ENCODE measurements at places on chromosomes 6 and 20.

DNA sequence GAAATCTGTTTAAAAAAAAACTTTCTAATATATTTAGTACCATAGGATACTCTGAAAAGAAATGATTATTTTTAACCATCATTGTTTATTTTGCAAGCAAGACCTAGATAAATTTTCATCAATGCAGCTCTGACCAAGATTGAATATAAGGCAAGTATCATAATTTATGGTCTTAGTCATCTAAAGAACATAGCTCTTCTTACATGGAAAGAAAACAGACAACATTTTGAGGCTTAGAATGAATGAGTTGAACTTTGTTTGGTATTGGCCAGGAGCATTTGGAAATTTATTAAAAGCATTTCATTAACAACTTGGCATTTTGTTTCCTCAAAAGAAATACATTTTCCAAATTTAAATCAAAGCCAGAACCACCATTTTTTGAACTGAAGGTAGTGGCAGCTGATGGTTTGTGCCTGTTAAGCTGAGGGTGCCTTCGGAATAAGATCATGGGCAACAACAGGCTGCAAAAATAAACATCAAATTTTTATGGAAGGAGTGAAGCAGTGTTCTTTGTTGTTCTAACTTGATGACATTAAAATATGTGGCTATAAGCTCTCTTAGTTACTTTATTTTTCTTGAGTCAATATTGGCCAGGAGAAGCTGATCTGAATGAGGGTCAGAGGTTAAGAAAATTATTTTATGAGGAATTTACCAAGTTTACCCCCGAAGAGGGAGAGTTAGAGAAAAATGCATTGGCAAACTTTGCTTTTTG, 6.7 kb upstream of the ATXN1 start:
- no peak for DNase-seq

DNA sequence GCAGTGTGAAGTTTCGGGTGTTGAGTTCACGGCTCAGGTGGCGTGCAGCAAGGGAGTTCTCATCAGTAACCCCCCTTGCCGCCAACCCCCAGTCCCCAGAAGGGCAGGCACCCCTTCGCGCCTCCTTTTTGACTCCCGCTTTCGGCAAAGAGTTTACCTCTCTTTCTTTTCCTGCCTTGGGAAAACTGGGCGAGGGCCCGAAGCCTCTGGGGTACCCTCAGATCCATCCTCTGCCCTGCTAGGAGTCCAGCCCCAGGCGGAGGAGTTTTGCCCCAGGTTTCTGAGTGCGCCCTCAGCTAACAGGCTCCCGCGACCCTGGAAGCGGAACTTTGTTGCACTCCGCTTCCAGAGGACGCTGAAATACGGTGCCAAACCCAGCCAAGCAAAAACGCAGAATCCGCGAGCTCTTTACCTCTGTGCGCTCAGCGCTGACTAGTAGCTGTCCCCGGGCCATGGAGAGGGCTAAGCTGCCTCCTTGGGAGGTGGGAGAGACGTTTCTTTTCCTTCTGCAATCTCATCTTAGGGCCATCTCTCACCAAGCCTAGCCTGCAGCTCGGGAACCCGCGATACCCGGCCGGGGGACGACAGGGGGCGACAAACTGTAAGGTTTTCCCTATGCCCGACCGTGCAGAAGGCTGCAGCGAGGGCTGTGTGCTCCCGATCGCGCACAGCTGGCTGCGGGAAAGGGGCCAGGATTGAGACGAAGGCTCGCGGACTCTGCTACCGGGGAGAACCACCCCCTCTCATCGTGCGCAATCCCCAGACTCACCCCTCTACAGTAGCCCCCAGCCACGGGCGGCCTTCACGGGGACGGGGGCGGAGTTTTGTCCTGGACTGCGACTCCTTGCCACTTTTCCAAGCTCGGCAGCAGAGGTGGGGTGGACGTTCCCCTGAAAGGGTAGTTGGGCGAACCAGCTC, 2.7 kb upstream of the PAX1 start:
- DNase-seq: peak; percentile 26

DNA sequence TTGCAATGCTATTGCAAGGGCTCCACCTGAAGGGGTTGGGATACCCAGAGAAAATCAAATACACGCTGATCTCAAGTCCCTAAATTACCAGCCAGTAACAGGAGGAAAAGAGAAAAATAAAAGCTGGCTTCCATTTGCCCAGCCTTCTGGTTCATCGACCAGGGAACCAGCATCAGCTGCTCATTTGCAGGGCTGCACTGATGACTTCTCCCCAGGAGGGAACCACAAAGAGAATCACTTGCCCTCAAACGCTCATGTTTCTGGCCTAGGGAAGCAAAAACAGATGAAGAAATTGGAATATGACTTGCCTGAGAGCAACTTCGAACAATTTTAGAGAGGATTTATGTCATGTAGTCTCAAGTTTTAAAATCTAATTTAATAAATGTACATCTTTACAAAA, 119.7 kb downstream of the SH3BGRL2 start:
- DNase-seq: no peak

DNA sequence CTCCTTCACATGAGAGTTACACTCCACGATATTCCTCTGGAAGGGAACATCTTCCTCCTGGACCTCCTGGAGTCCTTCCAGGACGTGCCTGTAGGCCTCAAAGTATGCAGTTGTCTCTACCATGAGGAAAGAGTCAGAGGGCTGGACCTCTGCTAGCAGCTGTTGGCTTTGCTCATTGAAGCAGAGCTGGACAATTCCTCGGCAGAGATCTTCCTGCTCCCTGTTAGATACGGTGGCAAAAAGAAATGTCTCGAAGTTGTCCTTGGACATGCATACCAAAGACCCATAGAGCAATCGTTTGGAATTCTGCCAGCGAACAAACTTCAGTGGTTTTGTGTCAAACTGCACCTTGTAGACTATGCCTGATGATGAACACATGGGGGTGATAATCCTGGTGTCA, 7.7 kb downstream of the ZNFX1 start:
- no peak for DNase-seq

GRCh38 chr20:16539280-16540021, 33.8 kb downstream of the KIF16B start:
- no peak for DNase-seq

All from pons (tissue), 1 donor.